Fibroblast of the aortic adventitia (primary cell): ENCODE measurements at places on chromosomes 2 and 18.

GRCh38 chr18:29057703-29058102 is 880.8 kb upstream of the CDH2 start:
- no peak for DNase-seq

DNA sequence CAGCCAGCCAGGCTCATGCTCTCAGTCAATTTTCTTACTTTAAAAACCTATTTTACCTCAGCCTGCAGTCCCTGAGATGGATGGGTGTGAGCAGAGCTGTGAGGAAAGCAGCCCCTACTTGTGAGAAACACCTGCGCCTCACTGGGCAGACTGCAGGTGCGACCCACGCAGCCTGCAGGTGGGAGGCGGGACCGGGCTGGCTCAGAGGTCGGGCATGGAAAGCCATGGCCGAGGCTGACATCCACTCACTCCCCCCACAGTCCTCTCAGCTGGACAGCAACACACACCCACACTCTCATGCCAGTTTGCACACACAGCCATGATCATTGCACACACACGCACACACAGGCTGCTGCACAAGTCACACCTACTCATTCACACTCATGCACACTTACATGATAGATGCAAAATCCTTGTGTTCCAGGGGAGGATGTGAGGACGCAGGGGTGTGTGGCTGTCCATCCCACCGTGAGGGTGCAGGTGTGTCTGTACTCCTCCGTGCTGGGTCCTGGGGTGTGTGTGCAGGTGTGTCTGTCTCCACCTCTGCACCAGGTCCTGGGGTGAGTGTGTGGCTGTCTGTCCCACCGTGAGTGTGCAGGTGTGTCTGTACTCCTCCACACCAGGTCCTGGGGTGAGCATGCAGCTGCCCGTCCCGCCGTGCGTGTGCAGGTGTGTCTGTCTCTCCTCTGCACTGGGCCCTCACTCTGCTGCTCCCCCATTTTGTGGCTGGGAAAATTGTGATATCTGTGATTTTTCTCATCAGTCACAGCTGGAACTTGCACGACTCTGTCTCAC is 166.5 kb downstream of the RTP5 start:
- DNase-seq: no peak

DNA sequence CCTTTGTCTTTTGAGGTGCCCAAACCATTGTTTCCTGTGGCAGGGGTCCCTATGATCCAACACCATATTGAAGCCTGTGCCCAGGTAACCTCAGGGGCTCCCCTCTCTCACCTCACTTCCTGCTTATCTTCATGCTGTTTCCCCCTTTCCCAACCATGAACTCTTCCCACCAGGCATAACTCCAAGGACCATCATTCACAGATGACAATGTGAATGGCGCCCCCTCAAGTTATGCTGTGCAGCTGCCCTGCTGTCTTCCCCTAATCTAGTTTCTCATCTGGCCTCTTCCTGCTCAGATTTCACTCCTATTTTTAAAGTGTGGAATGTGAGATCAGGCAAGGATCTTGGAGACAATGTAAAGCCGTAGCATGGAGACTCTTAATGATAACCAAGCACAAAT is 1.4 kb downstream of the GMPPA start:
- DNase-seq: peak; percentile 32

DNA sequence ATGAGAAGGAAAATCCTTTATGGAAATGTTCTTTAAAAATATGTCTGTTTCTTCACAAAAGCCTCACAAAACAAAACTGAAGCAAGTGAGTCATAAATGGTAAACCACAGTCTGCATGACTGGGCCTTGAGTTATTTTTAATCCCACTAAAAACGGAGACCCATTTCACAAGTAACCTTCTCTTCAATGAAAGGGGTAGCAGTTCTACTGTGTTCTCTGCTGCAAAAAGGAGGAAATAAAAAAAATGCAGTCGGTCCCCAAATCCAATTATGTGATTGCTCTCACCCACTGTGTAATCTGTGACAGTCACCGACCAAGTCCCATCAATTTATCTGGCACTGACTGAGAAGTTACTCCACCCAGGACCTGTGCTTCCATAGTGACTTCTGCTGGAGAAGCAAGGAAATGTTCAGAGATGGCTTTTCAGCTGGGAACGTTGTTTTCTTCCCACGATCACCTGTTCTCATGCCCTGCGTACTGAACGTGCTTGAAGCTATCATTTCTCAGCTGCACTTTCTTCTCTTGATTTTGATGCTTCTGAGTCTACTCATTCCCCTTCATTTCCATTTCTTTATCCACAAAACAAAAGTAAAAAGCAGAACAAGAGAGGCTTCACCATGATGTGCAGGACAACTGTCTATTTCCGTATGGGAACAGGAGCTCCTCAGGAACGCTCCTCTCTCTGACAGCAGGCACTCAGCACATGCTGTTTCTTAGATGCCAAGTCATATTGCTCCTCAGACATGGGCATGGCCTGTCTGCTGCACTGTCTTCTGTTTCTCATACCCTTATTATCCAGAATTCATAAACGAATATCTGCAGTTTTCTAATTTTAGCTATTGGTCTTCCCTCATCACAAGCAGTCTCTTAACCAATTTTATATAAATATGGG is 80.0 kb upstream of the TMEM200C start:
- DNase-seq: peak; percentile 83

- DNase-seq: no peak
These were observed 601.9 kb upstream of the DDX18 start for GRCh38 chr2:117212562-117212961.

GRCh38 chr2:97662895-97663625 is 784 bp downstream of the ACTR1B start:
- DNase-seq: peak; percentile 76

GRCh38 chr18:13725566-13726231 is 659 bp downstream of the FAM210A start:
- DNase-seq: peak; percentile 16

- DNase-seq: no peak
These were observed 1178.7 kb upstream of the LRRTM1 start for GRCh38 chr2:81483254-81483653.

- no peak for DNase-seq
These were observed 196.6 kb upstream of the SOX11 start for GRCh38 chr2:5495586-5495985.

- no peak for DNase-seq
These were observed 22.6 kb downstream of the YES1 start for GRCh38 chr18:789397-789796.

GRCh38 chr2:105431367-105432043 is 32.7 kb upstream of the FHL2 start:
- DNase-seq: peak; percentile 55

DNA sequence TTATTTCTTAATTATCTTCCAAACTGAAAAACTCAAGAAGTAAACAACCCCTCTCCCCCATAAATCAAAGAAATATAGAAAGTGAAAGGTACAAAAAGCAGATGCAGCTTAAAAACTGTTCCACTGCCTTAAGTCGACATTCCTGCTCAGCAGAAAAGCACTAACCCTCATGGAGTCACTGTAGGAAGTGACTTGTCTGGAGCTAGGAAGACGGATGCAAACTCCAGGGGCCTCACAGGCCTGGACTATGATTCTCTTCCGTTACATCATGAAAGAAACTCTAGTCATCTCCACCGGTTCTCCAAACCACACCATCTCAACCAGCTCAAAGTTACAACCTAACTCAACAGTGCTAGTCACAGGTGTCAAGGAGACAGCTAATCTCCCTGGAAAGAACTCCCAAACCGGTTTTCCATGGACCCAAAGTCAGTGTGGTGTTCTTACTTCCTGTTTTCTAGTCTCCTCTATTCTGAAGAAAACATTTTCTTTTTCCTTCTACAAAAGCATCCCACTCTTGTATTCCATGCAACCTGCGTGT is 128.4 kb downstream of the PIEZO2 start:
- DNase-seq: no peak

- DNase-seq: no peak
These were observed 95.1 kb downstream of the FIGN start for GRCh38 chr2:163640542-163641193.

DNA sequence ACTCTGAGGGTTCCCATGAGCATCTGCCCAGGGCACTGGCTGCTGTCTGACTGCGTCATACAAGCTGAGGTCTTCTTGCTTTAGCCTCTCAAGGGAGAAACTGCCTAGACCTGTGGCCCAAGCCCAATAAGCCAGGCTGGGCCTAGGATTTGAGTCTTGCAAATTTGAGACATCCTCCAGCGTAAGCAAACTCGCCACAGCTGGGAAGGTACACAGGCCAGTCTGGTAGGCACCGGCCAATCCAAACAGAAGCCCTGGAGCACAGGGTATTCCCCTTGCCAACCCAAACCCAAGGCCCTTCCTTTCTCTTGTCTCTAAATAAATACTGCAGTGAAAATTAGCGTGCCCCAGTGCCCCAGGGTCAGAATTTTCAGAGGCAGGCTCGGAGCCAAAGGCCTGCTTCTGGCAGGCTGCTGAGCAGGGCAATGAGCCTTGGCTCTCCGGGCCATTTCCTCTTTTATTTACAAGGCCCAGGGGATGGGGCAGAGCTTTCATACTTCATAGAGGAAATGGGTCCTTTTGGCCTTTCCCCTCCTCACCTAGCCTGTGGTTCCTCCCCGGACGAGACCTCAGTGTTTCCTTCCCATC is 33.3 kb downstream of the POLR1A start:
- DNase-seq: peak; percentile 74

DNA sequence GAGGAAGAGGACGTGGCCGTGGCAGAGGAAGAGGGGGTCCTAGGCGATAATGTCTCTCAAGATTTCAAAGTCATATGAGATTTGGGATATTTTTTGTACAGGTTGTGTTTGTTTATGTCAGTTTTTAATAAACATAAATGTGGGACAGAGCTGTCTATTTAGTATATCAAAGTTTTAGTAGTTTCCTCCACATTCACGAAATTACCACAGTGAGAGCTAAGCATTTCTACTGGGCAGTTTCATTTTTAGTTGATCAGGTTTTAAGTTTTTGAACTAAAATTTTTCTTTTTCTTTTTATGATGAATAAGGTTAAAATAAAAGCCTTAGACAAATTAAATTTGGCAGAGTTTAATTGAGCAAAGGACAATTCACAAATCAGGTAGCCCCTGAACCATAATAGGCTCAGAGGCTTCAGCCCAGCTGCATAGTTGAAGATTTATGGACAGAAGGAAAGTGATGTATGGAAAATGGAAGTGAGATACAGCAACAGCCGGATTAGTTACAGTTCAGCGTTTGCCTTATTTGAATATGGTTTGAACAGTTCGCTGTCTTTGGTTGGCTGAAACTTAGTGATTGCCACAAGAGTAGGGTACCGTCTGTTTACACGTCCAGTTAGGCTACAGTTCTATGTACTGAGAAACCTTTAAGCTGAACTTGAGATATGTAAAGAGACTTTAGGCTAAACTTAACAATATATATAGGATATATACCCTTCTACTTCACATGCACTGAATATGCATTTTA is 17.1 kb downstream of the SNRPD1 start:
- DNase-seq: no peak

DNA sequence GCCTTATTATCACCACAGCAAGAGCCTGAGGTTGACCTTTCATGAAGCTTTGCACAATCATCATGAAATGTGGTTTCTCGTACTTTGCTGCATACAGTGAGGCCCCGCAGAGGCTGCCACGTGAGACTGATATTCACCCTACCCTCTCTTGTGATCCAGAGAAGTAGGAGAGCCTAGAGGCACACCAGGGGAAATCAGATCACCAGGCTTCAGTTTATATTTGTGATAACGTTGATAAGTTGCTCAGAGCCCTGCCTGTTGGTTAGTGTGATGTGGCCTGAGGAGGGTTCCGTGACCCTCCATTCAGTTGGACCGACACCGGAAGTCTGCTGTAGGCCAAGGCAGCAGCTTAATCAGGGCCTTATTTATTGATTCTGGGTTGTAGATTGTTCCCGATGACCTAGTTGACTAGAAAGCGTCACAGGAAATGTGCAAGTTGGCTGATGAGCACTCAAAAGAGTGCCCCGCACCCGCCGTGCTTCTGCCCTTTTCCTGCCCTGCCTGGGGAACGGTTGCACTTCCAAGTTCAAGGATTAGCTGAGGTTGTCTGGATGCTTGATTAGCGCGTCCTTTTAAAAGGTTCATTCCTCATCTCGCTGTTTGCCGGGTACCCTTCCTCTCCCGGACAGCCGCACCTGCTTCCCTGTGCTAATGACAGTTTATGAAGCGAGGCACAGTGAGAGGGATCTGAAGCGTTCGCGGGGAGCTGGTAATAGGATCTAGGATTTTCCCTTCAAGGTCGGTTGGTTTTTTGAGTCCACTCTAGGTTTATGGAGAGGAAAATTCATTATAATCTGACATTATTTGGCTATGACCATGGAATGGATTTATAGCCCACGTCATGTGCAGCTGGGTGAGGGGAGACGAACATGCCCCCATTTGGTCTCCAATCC is 146.4 kb downstream of the SH3RF3 start:
- DNase-seq: no peak

GRCh38 chr18:79568543-79569205 is 110.9 kb upstream of the CTDP1 start:
- no peak for DNase-seq

DNA sequence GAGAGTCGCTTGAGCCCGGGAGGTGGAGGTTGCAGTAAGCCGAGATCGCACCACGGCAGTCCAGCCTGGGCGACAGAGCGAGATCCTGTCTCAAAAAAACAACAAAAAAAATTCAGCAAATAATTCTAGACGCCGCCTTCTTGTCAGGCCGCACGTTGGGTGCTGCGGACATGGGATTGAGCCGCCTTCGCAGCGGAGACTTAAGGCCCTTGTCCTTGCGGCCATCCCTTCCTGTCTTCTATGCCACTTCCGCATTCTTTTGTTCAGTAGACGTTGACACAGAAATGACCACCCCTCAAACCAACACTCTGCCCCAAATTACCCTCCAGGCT is 15.8 kb downstream of the PTPN18 start:
- DNase-seq: no peak

GRCh38 chr2:156057647-156058046 is 274.9 kb downstream of the NR4A2 start:
- DNase-seq: peak; percentile 37

- DNase-seq: no peak
These were observed 108.1 kb downstream of the RBM43 start for GRCh38 chr2:151153601-151154000.

DNA sequence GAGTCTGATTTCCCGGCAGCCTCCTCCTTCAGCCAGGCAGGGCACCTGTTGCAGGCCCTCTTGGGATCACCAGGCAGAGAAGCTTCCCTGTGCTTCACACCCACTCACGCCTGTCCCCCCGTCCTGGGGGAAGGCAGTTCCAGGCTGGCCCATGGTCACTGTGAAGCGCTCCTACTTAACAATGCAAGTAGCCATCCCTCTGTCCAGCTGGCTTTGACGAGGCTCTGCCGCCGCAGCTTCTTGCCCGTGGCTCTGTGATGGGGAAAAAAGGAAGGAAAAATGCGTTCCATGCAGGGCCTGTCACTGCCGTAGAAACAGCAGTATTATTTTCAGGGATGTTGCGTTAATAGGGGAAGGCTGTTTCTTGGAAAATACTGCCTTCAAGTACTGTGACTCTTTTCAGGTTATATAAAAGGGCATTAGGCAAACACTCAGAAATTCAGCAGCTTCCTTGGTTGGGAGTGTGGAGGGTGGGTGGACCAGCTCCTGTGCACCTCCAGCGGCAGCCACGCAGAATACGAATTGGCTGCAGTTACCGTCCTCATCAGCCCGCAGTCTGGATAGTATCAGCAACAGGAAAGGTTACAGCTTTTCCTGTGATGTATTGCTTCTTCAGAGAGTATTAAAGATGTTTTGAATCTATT is 232.3 kb downstream of the KLHL29 start:
- DNase-seq: peak; percentile 90
